CD4-positive, alpha-beta T cell (primary cell): ENCODE measurements at places on chromosomes 6 and 20.

- H3K4me3 ChIP-seq = peak within 1 kb of the TSS; percentile 28
- H3K4me1 ChIP-seq = peaks cover 16% of the 10 kb centered on the region
- no peak within 1 kb of the TSS for H3K27ac ChIP-seq
- H3K36me3 ChIP-seq = no peaks in the 10 kb centered on the region
- DNase-seq = no peak
- H3K27me3 ChIP-seq = peaks cover 39% of the 10 kb centered on the region
These were observed at the start of gene SULF2 for GRCh38 chr20:47785311-47785853. SULF2 (minus strand) TSS chr20:47785481; CDS start chr20:47757363, 28,118 bp downstream.

GRCh38 chr6:116409756-116410155, 39.0 kb downstream of the DSE start:
- H3K36me3 ChIP-seq = no peaks in the 10 kb centered on the region
- no peak for DNase-seq
- H3K27ac ChIP-seq = no peak overlapping the region
- H3K4me1 ChIP-seq = no peaks in the 10 kb centered on the region
- no peak overlapping the region for H3K4me3 ChIP-seq
- no peaks in the 10 kb centered on the region for H3K27me3 ChIP-seq

- H3K4me1 ChIP-seq = no peaks in the 10 kb centered on the region
- DNase-seq = no peak
- no peaks in the 10 kb centered on the region for H3K36me3 ChIP-seq
- no peak overlapping the region for H3K27ac ChIP-seq
- H3K27me3 ChIP-seq = no peaks in the 10 kb centered on the region
- H3K4me3 ChIP-seq = no peak overlapping the region
These were observed 69.5 kb upstream of the LGSN start for GRCh38 chr6:63389191-63389844.

GRCh38 chr20:63619505-63619904, 7.4 kb downstream of the GMEB2 start:
- no peak for DNase-seq
- H3K4me1 ChIP-seq = peaks cover 10% of the 10 kb centered on the region
- no peak overlapping the region for H3K27ac ChIP-seq
- H3K36me3 ChIP-seq = peaks cover 48% of the 10 kb centered on the region

DNA sequence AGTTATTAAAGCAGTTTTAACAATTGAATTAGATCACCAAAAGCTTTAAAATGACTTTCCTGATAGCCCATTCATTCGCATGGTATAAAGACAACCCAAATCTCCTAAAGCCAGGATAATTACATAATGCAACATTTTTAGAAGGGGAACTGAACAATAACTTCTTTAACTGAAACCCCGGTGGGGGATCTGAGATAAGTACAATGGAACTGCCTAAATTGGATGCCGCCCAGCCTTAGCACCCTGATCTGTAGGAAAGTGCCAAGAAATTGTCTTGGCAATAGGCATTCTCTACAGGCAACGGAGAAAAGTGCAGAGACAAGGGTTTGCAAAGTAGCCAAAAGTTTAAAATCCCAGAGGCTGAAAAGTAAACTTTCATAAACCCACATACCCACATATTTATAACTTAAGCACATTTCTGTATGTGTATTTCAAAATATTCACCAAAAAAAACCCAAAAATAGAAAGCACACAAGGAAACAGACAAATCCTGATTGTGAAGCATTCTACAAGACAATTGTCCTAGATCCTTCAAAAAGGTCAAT, 98.8 kb upstream of the BEND6 start:
- no peak overlapping the region for H3K27ac ChIP-seq
- no peaks in the 10 kb centered on the region for H3K36me3 ChIP-seq
- peaks cover 14% of the 10 kb centered on the region for H3K27me3 ChIP-seq
- no peak overlapping the region for H3K4me3 ChIP-seq
- no peak for DNase-seq
- peaks cover 11% of the 10 kb centered on the region for H3K4me1 ChIP-seq
